ENCODE measurements at places on chromosomes 3 and 15.

GRCh38 chr3:49671291-49672288 lies 2.6 kb upstream of the APEH start:
- peak; percentile 65 for DNase-seq

GRCh38 chr3:190972840-190973270 lies 110.4 kb upstream of the GMNC start:
- DNase-seq, result no peak

DNA sequence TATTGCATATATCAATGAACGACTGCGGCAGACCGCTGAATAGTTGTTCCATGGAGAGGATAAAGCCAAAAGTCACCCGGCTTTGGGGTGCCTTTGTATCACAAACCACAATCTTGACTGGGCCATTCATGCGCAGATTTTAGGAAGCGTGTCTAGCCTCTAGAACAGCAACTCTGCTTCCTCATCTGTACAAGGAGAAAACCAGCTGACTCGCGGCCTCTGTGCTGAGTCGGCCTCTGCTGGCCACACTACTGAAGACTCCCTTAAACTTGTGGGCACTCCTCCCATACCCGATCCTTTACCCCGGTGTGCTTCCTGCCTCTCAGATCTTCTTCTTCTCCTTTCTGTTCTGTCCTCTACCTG lies 872 bp downstream of the DLEC1 start:
- DNase-seq, result no peak

DNA sequence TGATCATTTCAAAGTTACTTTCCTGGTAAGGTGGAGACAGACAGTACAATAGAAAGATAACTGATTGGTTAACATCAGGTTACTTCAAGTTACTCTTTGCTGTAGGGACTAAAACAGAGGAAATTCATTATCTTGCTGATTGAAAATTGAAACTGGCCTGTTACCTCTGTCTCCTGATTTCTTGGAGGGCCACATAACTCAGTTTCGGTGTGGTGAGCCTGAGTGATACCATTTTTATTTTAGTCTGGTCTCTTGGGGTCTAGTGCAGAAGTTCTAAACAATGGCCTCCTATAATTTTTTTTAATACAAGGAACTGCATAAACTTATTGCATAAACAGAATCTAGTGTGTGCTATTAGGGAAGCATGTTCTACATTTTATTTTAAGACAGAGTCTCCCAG lies 1.2 kb upstream of the ICE2 start:
- no peak for DNase-seq

DNA sequence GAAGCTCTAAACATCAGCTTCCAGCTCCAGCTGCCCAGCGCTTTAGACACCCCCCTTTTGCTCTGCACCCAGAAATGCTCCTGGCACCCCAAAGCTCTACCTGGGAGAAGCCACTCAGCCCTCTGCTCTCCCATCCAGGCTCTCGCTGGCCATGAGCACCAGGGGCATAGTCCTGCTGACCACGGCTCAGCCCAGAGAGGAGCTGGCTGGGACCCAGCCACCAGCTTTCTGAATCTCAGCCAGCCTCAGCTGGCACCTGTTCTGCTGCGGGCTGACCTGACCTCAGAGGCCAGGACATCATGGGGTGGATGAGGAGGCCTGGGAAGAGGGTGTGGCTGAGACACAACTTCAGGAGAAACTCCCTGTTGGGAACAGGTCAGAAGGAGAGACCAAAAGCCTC lies 8.6 kb downstream of the NTRK3 start:
- no peak for DNase-seq

GRCh38 chr3:49754536-49754935 lies 30.8 kb upstream of the GMPPB start:
- DNase-seq, result no peak

GRCh38 chr15:90660195-90660998 lies 56.7 kb upstream of the BLM start:
- no peak for DNase-seq
